ENCODE measurements at places on chromosomes 13 and 19.

DNA sequence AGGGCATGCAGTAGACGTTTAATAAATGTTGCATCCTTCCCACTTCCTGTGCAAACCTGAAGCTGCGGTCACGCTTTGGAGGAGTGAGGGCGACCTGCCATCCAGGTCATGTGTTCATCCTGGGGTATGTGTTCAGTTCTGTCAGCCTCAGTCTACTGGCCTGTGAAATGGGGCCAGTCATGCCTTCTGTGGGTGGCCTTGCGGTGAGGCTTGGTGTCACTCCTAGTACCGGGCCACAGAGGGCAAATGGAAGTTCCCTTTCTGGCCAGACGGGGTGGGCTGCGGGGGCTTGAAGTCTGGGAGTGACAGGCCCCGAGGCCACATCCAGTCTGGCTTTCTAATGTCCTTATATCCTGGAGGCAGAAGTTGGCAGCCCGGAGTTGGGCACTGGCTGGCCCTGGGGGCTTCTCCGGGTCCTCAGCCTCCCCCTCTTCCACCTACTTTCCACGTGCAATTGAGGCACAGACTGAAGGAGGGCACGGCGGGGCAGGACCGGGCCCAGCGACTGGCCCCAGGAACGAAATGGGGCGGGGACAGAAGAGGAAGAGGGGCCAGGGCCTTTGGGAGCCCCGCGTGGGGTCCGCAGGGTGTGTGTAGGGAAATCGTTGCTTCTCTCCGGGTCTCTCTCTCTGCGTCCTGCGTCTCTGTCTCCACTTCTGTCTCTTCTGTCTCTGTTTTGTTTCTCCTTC, 11.1 kb downstream of the PDE4A start:
- DNase-seq = peak; percentile 61

DNA sequence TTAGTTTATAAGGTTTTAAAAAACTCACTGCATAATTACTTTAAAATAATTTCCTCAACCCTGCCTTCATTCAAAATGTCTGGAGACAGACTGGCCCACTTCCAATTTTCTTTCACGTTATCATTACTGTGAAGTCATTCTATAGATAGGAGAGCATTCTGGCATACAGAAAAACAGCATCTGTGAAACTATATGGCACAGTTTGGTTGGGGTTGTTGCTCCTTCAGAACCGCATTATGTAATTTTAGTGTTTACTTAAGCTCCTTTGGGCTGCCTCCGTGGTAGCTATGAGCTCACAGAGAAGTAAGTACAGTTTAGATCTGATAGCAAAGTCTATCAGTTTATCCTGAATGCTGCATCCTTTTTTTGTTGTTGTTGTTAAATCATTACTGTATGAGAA, 104.3 kb downstream of the KCNRG start:
- no peak for DNase-seq

GRCh38 chr13:113959198-113959597, 14.7 kb downstream of the C13orf46 start:
- no peak for DNase-seq

GRCh38 chr19:16749326-16749725, 29.7 kb downstream of the NWD1 start:
- no peak for DNase-seq

DNA sequence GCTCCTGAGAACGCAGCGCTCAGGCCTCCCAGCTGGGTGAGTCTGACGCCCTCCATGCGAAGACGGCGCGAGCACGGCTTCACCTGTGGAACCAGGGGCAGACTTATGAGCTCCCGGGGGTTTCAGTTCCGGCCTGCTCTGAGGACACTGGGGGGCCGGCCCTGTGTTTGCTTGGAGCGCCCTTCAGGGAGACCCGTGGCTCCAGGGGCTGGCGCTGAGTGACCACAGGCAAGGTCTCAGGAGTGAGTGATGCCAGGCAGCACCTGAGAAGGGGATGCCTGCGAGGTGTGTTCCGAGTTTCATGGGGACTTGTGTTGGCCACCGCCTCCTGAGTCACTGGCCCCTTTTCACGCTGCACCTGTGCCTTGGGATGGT, 4.5 kb downstream of the MCF2L start:
- no peak for DNase-seq

DNA sequence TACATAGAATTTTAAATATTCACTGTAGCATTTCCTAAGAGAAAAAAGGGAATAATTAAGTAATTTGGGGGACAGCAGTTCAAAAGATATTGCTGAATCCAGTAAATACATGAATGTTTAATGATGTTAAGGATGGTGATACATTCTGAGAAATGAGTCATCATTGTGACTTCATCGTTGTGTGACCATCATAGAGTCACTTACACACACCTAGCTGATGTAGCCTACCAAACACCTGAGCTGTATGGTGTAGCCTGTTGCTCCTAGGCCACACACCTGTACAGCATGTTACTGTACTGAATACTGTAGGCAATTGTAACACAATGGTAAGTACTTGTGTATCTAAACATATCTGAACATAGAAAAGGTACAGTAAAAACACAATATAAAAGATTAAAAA, 34.8 kb downstream of the ATP7B start:
- DNase-seq = no peak

GRCh38 chr19:1252821-1253513, 4.6 kb downstream of the MIDN start:
- DNase-seq = peak; percentile 72

DNA sequence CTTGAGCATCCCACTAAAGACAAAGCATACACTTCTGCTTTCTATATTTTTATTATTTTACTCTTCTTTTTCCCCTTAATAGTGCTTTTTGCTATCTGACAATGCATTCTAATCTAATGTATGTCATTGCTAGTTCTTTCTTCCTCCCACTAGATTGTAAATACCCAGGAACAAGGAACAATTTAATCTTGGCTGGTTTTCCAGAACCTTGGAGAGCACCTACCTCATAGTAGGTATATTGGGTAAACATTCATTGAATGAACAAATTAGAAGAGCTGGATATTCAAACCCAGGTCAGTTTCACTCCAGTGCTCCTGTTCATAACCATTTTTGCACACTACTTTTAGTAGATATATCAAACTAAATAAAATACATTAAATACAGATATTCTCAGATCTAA, 1617.6 kb upstream of the SLC10A2 start:
- DNase-seq = no peak

DNA sequence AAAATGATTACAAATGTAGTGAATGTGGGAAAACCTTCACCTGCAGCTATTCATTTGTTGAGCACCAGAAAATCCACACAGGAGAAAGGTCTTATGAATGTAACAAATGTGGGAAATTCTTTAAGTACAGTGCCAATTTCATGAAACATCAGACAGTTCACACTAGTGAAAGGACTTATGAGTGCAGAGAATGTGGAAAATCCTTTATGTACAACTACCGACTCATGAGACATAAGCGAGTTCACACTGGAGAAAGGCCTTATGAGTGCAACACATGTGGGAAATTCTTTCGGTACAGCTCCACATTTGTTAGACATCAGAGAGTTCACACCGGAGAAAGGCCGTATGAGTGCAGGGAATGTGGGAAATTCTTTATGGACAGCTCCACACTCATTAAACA, 9.2 kb downstream of the ZNF548 start:
- DNase-seq = no peak

GRCh38 chr19:33510462-33511194, 11.0 kb downstream of the PEPD start:
- DNase-seq = no peak

- no peak for DNase-seq
Observed at GRCh38 chr19:44552324-44552723, 22.8 kb upstream of the CEACAM20 start.

- no peak for DNase-seq
Observed at GRCh38 chr19:10052602-10053360, 33.3 kb upstream of the SHFL start.

DNA sequence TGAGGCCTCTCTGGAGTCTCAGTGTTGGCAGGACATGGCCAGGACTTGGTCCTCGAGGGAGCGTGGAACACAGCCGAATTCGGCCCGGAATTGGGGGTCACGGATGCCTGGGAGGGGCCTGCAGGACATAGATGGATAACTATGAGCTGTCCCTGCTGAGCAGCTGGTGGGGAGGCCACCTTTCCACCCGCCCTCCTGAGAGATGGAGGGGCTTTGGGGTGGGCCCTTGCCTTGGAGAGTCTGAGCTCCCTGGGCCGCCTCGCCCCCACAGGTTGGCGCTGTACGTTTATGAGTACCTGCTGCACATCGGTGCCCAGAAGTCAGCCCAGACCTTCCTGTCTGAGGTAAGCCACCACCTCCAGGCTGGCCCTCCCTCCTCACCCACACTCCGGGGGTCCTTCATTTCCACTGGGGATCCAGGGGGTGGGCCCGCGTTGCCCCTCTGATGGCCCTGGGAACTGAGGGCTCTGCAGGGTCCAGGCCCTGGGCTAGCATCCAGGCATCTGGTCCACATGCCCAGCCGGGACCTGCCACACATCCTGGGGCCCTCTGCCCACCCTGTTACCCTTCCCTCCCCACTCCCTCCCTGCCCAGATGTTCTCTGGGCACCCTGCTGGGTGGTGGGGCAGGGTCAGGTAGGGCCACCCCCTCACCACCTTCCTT, 8.0 kb downstream of the SSBP4 start:
- DNase-seq = no peak

DNA sequence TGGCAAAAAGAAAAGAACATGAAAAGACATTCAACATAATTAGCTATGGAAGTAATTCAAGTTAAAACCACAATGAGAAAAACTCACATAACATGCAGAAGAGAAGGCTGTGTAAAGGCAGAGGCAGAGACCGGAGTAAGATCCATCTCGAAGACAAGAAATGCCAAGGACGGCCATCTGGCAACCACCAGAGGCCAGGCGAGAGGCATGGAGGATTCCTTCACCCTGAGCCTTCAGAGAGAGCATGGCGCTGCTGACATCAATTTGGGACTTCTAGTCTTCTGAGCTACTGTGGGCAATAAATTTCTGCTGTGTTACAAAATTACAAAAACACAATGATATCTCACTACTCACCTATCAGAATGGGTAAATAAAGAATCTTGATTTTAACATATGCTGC, 381.0 kb downstream of the TSHZ3 start:
- no peak for DNase-seq

DNA sequence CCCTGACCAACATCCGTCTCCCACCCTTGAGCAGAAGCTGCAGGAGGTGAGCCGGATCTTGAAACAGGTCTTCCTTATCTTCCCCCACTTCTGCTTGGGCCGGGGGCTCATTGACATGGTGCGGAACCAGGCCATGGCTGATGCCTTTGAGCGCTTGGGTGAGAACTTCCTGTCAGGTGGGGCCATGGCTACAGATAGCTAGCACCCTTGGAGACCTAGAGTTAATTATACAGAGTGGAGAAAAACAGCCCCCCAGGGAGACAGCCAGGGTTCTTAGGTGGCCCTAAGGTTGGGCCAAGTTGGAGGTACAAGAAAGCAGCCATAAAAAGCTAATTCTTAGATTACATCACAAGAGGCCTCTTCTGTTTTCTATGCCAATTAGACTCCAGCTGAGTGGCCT, 8.9 kb upstream of the ARHGAP45 start:
- DNase-seq = no peak

DNA sequence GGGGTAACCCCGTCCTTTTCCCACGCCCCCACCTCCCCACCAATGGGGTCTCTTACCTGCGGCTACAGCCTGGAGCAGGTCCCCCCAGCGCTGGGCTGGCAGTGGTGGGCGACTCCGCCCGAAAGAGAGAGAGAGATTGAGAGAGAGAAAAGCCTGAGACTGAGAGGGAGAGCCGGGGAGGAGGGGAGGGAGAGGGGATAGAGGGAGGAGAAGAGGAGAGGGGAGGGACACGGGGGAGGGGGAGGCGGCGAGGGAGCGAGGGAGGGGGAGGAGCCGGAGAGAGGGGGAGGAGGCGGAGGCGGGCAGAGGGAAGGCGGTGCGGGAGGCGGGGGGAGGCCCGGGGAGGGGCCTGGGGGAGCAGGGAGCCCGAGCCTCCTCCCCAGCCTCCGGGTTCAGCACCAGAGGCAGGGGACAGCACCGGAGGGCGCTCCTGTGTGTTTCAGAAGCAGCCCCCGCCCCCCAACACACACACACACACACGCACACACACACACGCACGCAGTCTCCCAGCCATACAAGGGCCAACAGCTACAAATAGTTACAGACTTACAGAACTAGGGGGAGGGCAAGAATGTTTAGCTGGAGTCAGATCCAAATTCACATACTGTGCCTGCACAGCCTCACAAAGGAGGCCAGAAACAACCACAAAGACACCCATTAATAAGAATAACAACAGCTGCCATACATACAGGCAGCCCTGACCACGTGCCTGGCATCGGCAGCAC, at the start of gene SLC8A2:
Gene SLC8A2, minus strand, starts transcription at position 161 of the 725 bp plus-strand sequence. CDS start 5,490 bp downstream, outside the sequence.
- peak; percentile 45 for DNase-seq

DNA sequence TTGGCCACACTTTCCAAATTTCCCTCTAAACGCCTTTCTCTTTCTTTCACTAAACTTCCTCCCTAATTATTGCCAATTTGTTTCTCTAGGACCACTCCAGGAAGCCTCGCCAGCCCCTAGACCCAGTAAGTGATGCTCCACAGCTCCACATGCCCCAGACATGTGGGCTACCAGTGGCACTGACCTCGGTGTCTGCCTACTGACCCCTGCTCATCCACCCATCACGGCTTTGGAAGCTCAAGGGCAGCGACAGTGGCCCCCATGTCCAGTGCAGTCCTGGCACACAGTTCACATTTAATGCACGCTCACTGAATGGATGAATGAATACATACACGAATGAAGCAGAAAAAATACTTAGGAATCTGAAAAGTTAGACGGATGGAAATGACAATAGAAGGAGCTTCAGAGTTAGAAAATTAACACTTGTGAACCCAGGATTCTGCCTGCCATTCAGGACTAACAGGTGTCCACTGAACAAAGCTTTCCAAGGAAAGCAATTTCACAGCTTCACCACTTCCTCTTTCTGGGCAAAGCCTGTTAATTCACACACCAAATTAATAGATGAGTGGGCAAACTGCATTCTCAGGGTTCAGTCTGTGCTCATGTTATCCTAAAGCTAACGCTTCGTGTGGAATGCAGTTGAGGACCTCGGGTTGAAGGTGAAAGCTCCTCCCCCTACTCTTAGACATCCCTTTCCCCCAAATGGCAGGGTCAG, 50.9 kb downstream of the CCDC70 start:
- DNase-seq = no peak
